ENCODE measurements at places on chromosomes 3 and 15. TPM values are rescaled to one million over a fixed set of nuclear protein-coding genes. Genes with fewer than 3 reads are reported as not detected.

TRAT1 gene
- 0.59 TPM for total RNA-seq

SNX4 gene
- total RNA-seq, result 36.1 TPM

ZMYND10 gene
- total RNA-seq, result 0.89 TPM

CYP11A1 gene
- 0.69 TPM for total RNA-seq

DISP2 gene
- total RNA-seq, result 0.79 TPM

GAP43 gene
- total RNA-seq, result 1.3 TPM

KCNMB3 gene
- 2.0 TPM for total RNA-seq

ARHGAP31 gene
- 13.8 TPM for total RNA-seq

GOLGA6L24 gene
- total RNA-seq, result not detected

LDHAL6B gene
- total RNA-seq, result not detected

DNA sequence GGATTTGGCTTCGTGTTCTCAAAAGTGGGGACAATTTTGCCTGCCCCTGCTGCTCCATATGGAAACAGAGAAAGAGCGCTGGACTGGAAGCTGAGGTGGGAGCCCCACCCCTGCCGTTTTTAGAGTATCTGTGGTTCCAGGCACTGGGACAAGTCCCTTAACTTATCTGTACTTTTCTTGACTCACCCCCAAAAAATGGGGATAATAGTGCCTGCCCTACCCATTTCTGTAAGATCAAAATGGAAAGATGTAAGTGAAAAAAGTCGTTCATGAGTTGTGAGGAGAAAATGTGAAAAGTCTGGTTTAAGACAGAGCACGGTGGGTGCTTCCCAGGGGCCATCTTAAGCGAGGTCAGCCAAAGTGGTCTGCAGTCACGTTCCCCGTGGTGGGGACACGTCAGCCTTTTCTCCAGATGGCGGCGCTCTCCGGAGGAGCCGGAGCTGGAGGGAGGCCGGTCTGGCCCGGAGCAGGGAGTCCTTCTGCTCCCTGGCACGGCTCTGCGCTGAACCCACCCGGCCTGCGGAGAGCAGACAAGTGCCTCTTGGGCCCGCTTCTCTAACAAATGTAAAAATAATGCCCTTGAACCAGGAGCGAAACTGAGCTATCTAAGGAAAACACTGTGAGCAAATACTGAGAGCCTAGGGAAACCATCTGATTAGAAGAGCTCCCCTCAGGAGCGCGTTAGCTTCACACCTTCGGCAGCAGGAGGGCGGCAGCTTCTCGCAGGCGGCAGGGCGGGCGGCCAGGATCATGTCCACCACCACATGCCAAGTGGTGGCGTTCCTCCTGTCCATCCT lies at the start of gene CLDN18:
Gene CLDN18, plus strand, starts transcription at position 690 of the 797 bp plus-strand sequence. Its CDS starts 61 bp downstream, at position 751.
- no peak for DNase-seq

DNA sequence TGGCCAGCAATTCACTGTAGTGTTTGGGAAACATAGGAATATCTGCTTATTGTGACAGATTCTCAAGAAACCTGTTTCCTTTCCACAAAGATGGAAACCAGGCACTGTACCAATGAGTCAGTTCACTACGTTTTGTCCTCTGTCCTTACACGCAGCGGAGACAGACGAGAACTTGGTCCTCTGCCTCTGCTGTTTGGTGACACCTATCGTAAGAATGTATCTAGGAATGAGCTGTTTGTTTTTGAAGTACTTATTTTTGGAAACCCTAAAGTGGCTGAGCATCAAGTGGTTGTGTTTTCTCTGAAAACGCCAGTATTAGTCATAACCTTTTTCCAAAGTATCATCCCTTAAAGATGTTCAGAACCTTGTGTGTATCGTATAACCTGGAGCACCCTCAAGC lies 93.0 kb downstream of the PGPEP1L start:
- no peak for DNase-seq

DNA sequence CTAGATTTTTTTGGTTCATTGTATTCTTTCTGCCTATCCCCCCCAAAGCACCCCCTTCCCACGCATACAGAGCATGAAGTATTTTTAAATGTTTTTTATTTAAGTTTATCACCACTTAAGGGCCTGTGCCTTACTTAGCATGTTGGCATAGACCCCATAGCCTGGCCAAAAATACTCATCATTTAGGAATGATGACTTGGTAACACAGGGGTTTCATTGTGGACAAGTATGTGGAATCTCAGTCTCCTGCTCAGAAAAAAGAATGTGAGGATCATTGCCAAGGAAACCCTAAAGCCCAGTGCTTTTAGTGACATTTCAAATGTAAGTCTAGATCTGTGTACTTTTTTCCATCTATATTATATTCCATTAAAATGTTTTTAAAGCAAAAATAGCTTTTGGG lies 146.3 kb downstream of the ALCAM start:
- DNase-seq, result no peak

DNA sequence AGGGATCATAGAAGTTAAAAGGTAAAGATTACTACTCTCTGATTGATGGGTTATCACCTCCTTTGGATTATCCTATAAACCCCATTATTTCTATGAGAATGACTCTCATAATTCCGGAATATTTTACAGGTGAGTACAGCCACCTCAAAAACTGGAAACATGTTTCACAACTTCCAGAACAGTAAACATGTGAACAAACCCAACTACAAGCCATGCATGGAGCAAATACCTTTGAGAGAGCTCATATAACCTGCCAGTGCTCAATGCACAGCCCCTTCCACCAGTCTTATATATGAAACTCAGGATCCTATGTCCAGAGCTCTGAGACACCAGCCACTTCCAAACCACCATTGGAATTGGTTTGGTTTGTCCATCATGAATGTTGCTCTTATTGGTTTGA lies 208.0 kb downstream of the MECOM start:
- no peak for DNase-seq

GRCh38 chr3:42129014-42129953 lies 38.1 kb downstream of the TRAK1 start:
- no peak for DNase-seq

DNA sequence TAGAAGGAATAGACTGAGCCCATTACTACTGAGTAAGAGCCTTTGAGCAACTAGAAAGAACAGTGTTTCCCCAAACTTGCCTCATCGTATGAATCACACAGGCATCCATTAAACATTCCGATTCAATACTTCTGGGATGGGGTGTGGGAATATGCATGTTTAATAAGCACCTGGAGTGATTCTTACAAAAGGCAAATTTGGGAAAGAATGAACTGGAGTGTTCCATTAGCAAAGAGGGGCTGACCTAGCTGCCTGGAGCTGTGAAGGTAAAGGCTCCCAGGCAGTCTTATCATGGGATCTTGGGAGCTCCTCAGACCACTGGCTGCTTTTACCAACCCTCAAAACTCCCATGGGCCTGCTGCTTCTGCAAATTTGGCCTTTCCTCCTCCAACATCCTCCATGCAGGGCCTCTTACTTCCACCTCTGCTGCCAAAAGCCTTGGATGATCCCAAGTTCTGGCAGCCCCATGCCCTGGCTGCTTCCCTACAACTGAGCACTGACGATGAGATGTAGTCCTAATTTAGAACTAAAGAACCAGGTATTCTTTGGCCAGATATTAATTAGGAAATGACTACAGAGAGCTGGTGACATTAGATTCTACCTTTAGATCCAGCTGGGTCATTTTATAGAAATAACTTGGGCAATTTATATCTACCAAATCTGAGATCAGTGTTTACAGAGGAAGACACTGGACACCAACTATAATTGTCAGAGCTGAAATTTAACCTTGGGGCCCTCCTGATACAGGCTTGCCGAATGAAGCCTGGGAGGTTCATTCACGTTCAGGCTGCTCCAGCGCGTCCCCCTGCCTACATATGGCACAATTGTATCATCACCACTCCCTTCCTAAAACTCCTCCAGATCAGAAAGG lies 11.2 kb upstream of the HOMER2 start:
- no peak for DNase-seq

- DNase-seq, result no peak
Measured at GRCh38 chr15:101413239-101413638, 76.3 kb downstream of the PCSK6 start.

GRCh38 chr3:156761007-156761406 lies 65.1 kb upstream of the LEKR1 start:
- DNase-seq, result peak; percentile 12

DNA sequence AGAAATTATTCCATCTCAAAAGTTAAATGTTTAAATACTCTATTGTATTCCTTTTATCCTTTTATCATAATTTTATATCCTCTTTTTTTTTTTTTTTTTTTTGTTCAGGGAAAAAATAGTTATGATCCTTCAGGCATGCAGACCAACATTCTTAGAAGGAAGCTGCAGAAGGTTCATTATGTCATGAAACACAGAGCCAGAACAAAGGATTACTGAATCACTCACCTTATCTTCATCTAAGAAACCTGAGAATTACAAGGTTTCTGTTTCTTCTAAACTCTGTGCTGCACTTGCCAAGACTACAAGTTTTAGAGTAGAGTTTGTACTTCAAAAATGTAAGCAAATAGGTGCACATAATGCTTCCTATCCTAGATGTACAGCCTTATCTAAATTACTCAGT lies 3.3 kb downstream of the PLCH1 start:
- DNase-seq, result no peak

GRCh38 chr3:12556314-12556689 lies 585 bp upstream of the MKRN2 start:
- DNase-seq, result no peak

GRCh38 chr3:63979093-63979885 lies 44.0 kb downstream of the PSMD6 start:
- no peak for DNase-seq

- DNase-seq, result no peak
Measured at GRCh38 chr3:108062051-108062450, 28.8 kb downstream of the CD47 start.
